Activated naive CD8-positive, alpha-beta T cell treated with anti-CD3 and anti-CD28 coated beads for 36 hours (primary cell): ENCODE measurements at places on chromosomes 5 and 9. TPM values are rescaled to one million over a fixed set of nuclear protein-coding genes. Genes with fewer than 3 reads are reported as not detected.

- H3K4me3 ChIP-seq: no peak overlapping the region
- H3K27me3 ChIP-seq: no peaks in the 10 kb centered on the region
- no peak overlapping the region for H3K27ac ChIP-seq
- no peaks in the 10 kb centered on the region for H3K4me1 ChIP-seq
These were observed 394.2 kb upstream of the PAPPA start for GRCh38 chr9:115759426-115759825.

DNA sequence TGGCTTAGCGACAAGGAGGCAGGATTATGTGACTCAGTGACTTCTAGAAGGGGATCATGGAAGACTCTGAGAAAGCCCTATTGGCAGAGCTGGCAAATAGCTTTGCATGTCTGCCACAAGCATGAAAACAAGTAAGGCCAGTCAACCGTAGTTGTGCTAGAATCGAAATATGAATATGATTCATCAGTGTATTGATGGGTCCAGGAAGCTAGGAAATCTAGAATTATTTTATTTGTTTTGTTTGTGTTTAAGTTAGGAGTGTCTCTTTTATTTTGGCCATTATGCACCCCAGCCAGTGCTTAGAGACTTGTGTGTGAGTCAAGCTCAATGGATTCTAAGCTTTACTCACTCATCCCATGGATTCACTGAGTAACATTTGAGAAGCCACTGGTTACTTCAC is 3.8 kb upstream of the ITGA2 start:
- H3K4me3 ChIP-seq: no peak overlapping the region
- H3K4me1 ChIP-seq: peaks cover 30% of the 10 kb centered on the region
- no peak for DNase-seq
- H3K27me3 ChIP-seq: peaks cover 71% of the 10 kb centered on the region

DNA sequence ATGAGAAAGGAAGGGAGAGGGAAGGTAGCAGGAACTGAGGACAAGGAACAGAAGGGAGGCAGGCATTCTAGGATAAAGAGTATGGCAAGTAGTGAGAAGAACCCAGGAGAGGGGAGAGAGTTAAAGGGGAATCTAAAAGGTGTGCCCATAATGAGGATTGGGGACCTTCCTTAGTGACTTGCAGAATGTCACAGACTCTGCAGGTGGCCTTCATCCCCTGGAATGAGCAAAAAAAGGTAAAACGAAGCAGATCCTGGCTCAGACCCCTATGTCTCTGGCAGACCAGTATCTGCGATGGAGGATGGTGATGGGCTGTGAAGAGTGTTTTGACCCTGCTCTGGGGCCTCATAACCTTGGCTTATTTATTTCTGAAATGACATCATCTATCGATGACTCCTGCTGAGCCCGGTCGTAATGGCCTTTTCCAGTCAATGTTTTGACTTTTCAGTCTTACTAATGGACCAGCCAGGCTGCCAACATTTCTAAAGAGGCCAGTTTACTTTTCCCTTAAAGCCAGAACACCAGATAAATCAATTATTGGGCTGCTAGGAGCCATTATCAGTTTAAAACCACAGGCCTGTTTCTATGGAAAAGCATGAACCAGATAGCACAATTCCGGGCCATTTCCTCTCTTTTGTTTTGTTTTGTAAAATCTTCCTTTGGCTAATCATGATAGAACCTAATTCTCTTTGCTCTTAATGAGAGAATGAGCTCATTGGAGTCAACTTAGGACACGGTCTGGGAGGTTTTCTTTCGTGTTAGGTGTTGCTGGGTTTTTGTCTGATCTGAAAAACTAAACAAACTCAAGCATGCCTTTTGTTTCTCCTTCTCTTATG is 3.1 kb downstream of the TMOD1 start:
- peaks cover 47% of the 10 kb centered on the region for H3K27me3 ChIP-seq
- no peak overlapping the region for H3K27ac ChIP-seq
- H3K4me1 ChIP-seq: peaks cover 10% of the 10 kb centered on the region
- no peak overlapping the region for H3K4me3 ChIP-seq

DNA sequence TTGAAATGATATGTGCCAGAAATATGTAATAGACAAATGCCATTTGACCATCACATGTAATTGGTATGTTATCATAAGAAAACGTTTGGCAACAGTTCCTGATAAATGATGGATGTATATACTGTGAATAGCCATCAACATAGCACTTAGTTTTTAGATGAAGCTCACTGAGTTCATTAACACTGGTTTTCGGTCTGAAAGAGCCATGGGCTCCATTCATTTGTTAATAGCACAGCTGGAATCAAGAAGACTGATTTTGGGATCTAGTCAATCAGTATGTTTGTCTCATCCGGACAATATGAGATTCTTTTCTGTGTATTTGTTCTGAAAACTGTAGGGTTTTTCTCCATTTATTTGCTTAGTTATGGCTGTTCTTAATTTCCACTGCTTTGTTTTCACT is 413.5 kb upstream of the CLINT1 start:
- H3K36me3 ChIP-seq: peaks cover 2% of the 10 kb centered on the region
- DNase-seq: no peak
- no peak overlapping the region for H3K27ac ChIP-seq

DNA sequence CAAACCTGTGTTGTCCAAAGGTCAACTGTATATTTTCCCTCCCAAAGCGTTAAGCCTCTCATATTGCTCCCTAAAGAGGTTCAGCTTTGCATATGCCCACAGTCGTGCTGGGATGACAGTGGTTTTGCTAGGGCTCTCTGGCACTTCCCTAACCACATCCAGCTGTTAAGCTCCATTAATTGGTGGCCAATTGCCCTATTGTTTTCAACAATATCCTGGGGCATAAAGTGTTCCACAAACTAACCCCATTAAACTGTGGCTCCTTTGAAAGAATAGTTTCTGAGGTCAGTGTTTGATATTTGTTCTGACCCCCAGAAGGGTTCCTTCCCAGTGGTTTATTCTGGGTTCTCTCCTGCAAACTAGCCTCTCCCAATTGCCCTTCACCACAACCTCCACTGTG is 194.5 kb downstream of the HSD17B3 start:
- no peak overlapping the region for H3K27ac ChIP-seq
- H3K36me3 ChIP-seq: no peaks in the 10 kb centered on the region
- H3K27me3 ChIP-seq: no peaks in the 10 kb centered on the region

- no peak for DNase-seq
- H3K36me3 ChIP-seq: no peaks in the 10 kb centered on the region
- no peaks in the 10 kb centered on the region for H3K4me1 ChIP-seq
- H3K27me3 ChIP-seq: peaks cover 19% of the 10 kb centered on the region
These were observed 205.9 kb upstream of the TMEM161B start for GRCh38 chr5:88474574-88474973.

GRCh38 chr5:11150976-11151375 is 389.9 kb upstream of the DAP start:
- H3K4me3 ChIP-seq: no peak overlapping the region
- DNase-seq: no peak
- no peaks in the 10 kb centered on the region for H3K4me1 ChIP-seq
- peaks cover 13% of the 10 kb centered on the region for H3K27me3 ChIP-seq
- no peak overlapping the region for H3K27ac ChIP-seq

GRCh38 chr5:3875144-3875543 is 279.5 kb downstream of the IRX1 start:
- H3K36me3 ChIP-seq: no peaks in the 10 kb centered on the region
- no peak overlapping the region for H3K27ac ChIP-seq
- no peaks in the 10 kb centered on the region for H3K27me3 ChIP-seq

GRCh38 chr5:20536341-20536740 is 548.3 kb upstream of the CDH18 start:
- H3K4me3 ChIP-seq: no peak overlapping the region
- no peaks in the 10 kb centered on the region for H3K36me3 ChIP-seq
- no peak overlapping the region for H3K27ac ChIP-seq
- H3K4me1 ChIP-seq: no peaks in the 10 kb centered on the region
- DNase-seq: no peak
- no peaks in the 10 kb centered on the region for H3K27me3 ChIP-seq

DNA sequence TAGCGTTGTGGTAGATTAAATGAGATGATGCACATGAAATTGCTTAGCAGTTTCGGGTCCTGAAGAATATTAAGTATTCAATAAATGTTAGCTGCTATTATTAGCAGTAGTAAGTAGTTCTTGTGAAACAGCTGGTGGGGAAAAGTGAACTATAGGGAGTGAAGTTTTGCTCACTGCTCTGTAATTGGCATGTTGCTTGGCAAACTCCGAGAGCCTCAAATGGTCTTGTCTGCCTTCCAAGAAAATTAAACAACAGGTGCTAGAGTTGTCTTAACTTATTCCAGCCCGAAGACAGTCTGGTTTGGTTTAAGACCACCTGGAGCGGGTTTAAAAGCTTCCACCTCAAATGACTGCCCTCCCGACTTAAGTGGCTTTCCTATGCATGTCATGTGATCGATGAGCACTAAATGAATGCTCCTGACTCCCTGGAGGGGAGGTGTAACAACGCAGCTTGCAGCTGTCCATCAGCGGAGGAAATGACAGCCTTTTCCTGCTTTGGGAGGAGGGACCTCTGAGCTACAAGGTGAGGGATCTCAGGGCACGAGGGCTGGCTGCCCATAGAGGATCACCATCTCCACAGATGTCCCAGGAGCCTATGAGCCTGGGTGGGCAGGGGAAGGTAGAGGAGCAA is 202.9 kb upstream of the PANK3 start:
- no peak for DNase-seq
- H3K27ac ChIP-seq: no peak overlapping the region
- H3K36me3 ChIP-seq: no peaks in the 10 kb centered on the region
- H3K4me3 ChIP-seq: no peak overlapping the region

DNA sequence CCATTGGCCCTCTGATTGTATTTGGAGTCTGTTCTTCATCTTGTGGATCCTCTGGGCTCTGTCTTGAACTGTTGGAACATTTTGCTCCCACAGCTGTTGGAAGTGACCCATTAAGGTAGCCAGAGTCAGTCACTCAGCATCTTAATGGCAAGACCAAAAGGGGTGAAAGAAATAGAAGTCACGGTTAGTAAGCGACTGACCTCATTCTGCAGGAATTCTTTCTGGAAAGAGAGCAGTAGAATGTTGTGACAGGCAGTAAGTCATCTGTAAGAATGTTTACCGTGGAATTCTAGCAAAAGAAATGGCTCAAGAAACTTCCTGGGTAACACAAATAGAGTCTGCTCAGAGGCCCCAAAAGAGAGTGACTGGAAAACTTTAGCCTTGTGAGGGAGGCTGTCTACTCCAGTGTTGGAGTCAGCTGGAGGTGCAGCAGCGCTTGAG is 28.6 kb upstream of the TNC start:
- no peak overlapping the region for H3K4me3 ChIP-seq
- H3K27ac ChIP-seq: no peak overlapping the region
- peaks cover 30% of the 10 kb centered on the region for H3K27me3 ChIP-seq

- no peak overlapping the region for H3K4me3 ChIP-seq
- H3K27ac ChIP-seq: no peak overlapping the region
- no peaks in the 10 kb centered on the region for H3K36me3 ChIP-seq
These were observed 67.1 kb downstream of the ALDH7A1 start for GRCh38 chr5:126527892-126528291.

GRCh38 chr5:34022121-34022705 is 14.4 kb upstream of the AMACR start:
- peaks cover 20% of the 10 kb centered on the region for H3K4me1 ChIP-seq
- H3K36me3 ChIP-seq: peaks cover 15% of the 10 kb centered on the region
- no peak overlapping the region for H3K4me3 ChIP-seq
- H3K27ac ChIP-seq: peak overlapping the region; percentile 81

DNA sequence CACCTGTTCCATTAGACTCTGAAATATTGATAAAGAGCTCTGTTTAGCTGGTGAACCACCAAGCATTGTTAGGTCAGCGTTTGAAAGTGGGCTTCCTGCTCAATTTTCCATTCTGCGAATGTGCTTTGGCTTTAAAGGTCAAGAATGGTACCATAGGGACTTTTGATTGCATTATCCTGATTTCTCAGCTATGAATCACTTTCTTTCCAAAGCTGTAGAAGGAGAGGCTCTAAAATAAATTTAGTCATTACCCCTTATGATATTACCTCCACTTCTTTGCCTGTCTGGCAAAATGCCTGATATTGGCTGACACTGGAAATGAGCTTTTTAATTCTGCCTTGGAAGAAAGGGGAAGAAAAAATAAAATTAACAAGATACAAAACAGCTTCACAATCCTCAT is 237.2 kb upstream of the CTNND2 start:
- no peak for DNase-seq
- no peaks in the 10 kb centered on the region for H3K27me3 ChIP-seq
- H3K4me3 ChIP-seq: no peak overlapping the region
- H3K36me3 ChIP-seq: no peaks in the 10 kb centered on the region

- H3K36me3 ChIP-seq: no peaks in the 10 kb centered on the region
- H3K27ac ChIP-seq: no peak overlapping the region
- H3K4me1 ChIP-seq: no peaks in the 10 kb centered on the region
- DNase-seq: no peak
These were observed 10.7 kb downstream of the HAPLN1 start for GRCh38 chr5:83709973-83710372.

DNA sequence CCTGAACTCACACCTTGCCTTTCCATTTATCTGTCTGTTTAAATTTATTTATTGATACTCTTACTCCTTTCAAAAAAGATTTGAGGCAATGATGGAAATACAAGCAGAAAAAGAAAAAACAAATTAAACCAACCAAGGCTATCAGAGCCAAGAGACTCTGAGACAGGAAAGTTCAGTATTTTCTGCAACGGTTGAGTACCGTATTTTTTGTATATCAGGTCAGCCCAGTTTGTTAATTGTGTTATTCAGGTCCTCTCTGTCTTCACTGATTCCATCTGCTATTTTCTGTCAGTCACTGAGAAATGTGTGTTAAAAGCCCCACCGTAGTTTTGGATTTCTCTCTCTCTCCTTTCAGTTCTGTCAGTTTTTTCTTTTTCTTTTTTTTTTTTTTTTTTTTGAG is 134.5 kb upstream of the SMIM23 start:
- DNase-seq: no peak
- H3K36me3 ChIP-seq: no peaks in the 10 kb centered on the region
- no peaks in the 10 kb centered on the region for H3K4me1 ChIP-seq
- peaks cover 13% of the 10 kb centered on the region for H3K27me3 ChIP-seq
- no peak overlapping the region for H3K4me3 ChIP-seq

DNA sequence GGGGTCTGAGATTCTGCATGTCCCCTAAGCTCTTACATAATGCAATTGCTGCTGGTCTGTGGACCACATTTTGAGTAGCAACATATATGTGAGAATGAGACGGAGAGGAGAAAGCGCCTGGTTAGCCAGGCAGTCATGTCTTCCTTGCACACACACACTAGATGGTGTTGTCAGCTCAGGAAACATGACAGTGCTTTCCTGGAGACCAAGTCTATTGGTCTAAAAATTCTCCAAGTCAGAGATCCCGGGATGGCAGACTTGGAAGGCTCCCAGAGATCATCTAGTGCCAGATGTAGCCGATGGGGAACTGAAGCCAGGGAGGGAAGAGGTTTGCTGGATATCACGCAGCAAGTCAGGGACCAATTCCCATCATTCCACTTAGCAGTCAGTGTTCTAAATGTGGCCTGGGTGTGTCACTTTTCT is 53.4 kb downstream of the GALNT12 start:
- peaks cover 4% of the 10 kb centered on the region for H3K4me1 ChIP-seq
- DNase-seq: no peak
- H3K27me3 ChIP-seq: peaks cover 13% of the 10 kb centered on the region

RGMB gene
- 4.3 TPM for total RNA-seq

HAPLN1 gene
- total RNA-seq: not detected

FAM53C gene
- 32.7 TPM for total RNA-seq
